CD4-positive, alpha-beta T cell treated with Interleukin-10 for 1 hour (primary cell): ENCODE measurements at places on chromosomes 16 and 17.

DNA sequence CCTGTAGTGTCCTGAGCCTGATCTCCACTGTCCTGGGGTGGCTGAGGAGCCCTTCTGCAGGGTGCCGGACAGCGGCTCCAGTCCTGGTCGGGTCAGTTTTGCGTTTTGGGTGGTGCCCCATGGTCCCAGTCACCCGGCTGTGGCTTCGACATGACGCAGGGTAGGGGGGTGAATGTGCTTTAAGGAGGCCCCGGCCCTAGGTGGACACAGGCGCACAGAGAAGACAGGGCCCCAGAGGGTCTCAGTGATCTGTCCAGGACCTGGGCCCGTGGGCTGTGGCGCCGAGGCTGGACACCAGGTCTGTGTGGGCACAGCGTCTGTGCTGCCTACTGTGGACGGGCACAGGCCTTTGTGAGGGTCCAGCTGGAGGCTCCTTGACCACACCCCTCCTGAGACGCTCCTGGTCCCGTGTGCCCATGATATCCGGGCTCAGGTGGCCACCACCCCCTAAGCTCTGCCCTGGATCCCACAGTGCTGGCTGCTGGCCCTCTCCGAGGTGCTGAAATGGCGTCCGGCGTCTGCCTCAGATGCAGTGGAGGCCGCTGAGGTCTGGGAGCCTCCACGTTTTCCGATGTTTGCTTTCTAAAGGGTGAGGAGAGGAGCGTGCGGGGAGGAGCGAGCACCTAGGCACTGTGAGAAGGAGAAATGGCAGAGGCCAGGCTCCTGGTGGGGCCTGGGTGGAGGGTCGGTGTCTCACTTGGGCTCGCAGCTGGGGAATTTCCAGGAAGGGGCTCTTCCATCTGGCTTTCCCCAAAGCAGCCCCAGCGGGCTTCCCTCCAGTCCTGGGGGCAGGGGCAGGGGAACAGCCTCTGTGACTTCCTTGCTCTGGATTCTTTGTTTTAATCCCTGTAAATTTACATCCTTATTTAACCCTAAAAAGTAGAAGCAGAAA, 56.1 kb upstream of the ACSF3 start:
- peak; percentile 11 for DNase-seq

GRCh38 chr17:35011671-35012216, 31.4 kb downstream of the LIG3 start:
- DNase-seq: no peak

- no peak for DNase-seq
Measured at GRCh38 chr16:87369796-87370719, 13.5 kb downstream of the FBXO31 start.

- DNase-seq: no peak
Measured at GRCh38 chr16:74825941-74826340, 51.3 kb upstream of the FA2H start.
